Mesendoderm (in vitro differentiated cells): ENCODE measurements at places on chromosomes 16 and 17.

GRCh38 chr17:81993729-81994592, 16.5 kb downstream of the ASPSCR1 start:
- H3K27ac ChIP-seq, result no peak overlapping the region
- no peak overlapping the region for H3K4me3 ChIP-seq
- H3K27me3 ChIP-seq, result no peaks in the 10 kb centered on the region
- H3K36me3 ChIP-seq, result no peaks in the 10 kb centered on the region
- DNase-seq, result no peak

DNA sequence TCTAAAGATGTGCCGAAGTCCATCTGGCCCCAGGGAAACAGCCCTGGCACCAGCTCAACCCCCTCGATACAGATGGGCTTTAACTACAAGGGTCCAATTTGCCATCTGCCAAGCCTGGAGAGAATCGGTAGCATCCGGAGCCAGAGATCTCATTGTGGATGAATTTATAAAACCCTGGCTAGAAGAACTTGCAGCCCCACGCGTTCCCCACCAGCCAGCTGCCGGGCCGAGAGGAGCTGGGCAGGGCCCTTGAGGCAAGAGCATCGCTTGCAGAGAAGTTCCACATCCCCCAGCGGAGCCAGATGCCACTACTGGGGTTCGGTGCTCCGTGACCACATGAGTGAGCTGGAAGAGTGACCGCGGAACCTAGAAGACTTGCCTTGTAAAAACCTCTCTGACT, 65.3 kb upstream of the NOL11 start:
- no peaks in the 10 kb centered on the region for H3K36me3 ChIP-seq
- H3K27ac ChIP-seq, result no peak overlapping the region
- no peaks in the 10 kb centered on the region for H3K27me3 ChIP-seq
- H3K4me3 ChIP-seq, result no peak overlapping the region
- DNase-seq, result no peak
- H3K4me1 ChIP-seq, result peaks cover 10% of the 10 kb centered on the region

DNA sequence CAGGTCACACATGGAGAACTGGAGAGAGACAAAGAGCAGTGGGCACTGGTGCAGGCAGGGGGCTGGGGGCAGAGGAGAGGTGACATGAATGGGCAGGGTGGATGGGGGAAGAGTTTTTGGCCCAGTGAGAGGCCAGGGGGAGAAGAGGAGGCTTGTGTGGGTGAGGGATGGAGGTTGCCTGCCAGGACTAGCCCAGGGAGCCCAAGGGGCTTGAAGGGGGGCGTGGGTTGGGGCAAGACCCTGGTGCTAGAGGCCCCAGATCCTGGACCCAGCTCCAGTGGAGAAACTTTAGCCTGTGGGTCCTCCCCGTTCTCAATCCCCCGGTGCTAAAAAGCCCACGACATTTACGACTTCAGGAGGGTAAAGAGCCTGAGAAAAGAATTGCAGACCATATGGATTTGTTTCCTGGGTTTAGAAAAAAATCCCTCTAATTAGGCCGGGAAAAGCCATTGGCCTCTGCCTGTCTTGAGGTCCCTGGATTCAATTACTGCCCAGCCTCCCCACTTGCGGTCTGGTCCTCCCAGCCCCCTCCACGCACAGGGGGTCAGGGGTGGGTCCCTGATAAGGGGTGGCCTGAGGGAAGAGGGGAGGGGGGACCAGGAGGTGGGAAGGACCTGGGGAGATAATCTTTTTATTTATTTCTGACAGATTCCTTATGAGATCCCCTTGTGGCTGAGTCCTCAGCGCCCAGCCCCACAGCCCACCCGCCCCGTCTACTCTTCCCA, 33.0 kb downstream of the NGFR start:
- H3K27me3 ChIP-seq, result no peaks in the 10 kb centered on the region
- H3K36me3 ChIP-seq, result no peaks in the 10 kb centered on the region
- no peak overlapping the region for H3K4me3 ChIP-seq

GRCh38 chr17:47726796-47727703, 6.0 kb upstream of the TBX21 start:
- no peaks in the 10 kb centered on the region for H3K27me3 ChIP-seq
- peak; percentile 39 for DNase-seq
- no peaks in the 10 kb centered on the region for H3K36me3 ChIP-seq
- no peaks in the 10 kb centered on the region for H3K4me1 ChIP-seq

DNA sequence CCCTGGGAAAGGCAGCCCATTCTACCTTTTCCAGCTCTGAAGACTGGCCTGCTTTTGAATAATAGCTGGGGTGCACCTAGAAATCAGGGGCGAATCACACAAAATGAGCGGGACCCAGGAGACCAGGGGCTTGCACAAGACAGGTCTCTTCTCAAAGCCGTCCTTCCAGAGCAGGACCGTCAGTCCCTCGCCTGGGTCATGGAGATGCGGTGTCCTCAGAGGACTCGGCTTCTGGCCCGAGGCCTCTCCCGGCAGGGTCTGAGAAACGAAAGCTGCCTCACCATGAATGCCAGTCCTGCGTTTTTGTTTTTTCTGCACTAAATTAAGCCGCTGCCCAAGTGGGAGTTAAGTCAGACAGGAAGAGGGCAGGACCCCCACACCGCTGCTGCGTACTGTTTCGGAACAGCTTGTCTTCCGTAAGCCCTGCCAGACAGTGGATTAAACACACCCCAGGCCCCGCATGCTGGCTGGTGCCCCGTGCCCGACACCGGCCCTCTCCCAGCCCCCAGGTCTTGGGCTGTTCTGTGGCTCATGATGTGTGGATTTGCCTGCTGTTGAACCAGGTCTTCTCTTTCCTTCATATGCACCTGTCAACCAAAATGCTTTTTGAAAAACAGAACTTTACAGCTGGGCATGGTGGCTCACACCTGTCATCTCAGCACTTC, 142.1 kb upstream of the RPH3AL start:
- no peaks in the 10 kb centered on the region for H3K36me3 ChIP-seq
- no peak overlapping the region for H3K4me3 ChIP-seq
- H3K4me1 ChIP-seq, result no peaks in the 10 kb centered on the region
- DNase-seq, result no peak
- H3K27me3 ChIP-seq, result peaks cover 3% of the 10 kb centered on the region
- H3K27ac ChIP-seq, result no peak overlapping the region

DNA sequence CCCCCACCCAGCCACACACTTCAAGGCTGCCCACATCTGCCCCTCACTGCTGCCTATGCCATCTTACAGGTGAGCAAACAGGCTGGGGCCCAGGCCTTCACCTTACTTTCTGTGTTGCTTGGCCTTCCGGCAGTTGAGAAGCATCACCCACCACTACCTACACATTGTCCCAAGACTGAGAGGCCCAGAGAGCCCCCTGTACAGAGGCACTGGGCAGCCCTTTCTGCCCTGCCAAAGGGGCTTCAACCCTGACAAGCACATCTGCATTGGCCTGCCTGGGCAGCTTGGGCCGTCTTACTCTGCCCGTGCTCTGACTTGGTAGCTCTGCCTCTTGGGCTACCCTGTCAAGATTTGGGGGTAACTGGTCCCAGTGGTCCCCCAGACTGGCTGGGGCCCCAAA, 1.2 kb downstream of the MIEF2 start:
- H3K4me3 ChIP-seq, result no peak overlapping the region
- no peak for DNase-seq
- H3K27me3 ChIP-seq, result no peaks in the 10 kb centered on the region
- H3K4me1 ChIP-seq, result peaks cover 3% of the 10 kb centered on the region
- H3K27ac ChIP-seq, result no peak overlapping the region
